ENCODE measurements at places on chromosomes 2 and 18.

DNA sequence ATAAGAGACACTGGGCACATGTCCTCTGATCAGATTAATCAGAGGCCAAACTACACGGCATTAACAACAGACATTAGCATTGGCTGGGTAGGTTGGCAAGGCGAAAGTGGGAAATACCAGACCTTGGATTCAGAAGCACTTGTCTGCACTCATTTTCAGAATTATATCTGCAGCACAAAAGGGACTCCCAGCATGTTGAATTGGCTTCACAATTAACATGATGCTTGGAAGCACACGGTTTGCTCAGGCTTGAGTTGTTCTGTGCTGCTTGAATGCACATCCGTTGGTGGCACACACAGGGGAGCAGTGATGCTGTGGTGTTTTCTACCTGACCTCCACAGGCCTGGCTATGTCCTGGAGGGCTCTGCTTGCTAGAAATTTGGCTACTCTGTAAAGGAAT, 83.9 kb downstream of the ACTR3 start:
- DNase-seq = no peak

DNA sequence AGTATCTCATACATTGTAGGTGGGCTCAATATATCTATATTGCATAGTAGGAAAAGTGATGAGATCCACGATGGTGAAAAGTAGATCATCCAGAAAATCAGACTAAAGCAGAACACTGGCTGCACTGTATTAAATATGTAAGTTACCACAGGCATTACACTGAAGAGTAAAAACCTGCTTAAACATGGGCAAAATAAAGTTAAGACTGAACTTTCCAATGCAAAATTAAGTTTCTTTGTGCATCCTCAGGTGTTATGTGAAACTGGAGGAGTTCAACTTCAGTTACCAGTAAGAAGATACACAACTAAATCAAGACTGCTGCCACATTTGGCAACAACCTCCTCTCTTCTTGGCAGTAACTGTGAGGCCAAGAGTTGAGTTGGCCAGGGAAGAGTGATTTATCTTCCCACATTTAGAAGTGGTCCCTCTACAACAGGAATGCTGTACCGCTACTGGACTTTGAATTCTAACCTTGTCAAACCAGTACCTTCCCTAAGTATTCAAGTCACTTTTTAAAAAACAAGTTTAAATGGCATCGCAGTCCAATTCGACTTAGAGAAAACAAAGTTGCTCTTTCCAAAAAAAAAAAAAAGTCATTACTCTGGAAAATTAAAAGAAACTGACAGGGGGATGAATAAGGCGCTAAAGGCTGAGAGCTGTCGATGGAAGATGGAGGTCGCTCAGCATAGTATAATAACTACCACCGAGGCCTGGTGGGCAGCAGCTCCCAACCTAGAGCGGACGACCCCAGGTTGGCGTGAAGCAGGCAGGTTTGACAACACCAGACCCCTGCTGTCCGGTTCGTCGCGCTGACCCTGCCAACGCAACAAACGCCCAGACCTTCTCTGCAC, 1.1 kb downstream of the MAP4K3 start:
- no peak for DNase-seq

DNA sequence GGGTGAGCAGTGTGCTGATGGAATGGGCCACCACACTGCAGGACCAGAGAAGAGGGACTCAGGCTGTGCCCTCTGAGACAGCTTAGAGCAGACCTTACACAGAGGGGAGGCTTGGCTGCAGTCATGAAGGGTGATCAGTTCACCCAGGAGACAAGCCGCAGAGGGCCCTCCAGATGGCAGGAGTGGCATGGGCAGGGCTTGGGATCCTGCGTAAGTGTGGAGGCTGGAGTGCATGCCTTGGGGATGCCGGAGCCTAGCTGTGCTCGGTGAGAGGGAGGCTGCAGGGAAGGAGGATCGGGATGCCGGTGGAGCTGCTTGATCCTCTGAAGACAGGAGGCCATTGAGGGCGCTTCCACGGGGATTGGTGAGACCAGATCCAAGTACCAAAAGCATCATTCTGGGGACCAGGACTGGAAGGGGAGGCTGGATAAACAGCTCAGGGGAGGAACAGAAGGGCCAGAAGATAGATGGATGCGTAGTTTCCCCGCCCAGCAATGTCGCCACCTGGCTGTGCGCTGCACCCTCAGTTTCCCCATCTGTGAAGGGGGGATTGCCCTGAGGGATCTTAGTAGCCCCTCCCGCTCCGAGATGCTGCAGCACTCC, 163.4 kb downstream of the INHBB start:
- no peak for DNase-seq

DNA sequence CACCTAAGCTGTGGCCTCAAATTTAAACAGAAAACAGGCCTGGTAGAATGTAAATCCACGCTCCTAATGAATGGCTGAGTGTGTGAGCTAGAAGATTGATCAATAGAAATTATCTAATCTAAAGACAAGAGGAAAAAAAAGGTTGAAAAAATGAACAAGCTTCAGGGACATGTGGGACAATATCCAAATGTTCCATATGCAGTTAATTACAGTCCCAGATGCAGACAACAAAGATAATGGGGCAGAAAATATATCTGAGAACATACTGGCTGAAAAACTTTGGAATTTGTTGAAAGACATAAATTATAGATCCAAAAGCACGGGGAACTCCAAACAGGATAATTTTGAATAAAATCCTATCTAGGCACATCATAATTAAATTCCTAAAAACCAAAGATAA, 186.7 kb upstream of the SIX2 start:
- no peak for DNase-seq

DNA sequence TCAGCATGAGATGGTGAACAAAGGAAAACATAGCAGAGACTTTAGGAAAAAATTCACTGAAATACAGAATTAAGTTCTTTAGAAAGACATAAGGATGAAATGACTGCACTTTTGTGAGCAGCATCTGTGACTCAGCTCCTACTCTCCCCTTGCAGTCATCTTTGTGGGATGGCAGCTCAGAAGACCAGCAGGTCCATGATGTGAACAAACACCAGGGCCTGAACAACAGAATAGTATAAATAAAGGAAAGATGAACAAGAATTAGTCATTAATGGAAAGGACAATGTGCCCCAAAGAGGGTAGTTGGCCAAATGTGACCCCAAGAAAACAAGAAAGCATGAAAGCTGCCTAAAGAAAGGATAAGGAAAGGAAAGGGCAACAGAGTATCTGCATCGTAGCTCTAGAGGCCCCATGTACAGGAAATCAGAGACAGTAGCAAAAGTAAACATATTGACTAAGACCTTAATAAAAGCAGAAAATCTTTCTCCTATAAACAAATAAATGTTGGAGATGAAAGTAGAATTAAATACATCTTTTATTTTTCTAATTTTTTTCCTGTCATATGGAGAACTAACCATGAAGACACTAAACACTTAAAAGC, 318.0 kb downstream of the ZEB2 start:
- DNase-seq = no peak

- no peak for DNase-seq
Observed at GRCh38 chr2:1634681-1635341, 109.5 kb downstream of the PXDN start.

- no peak for DNase-seq
Observed at GRCh38 chr2:43121580-43122314, 104.7 kb downstream of the ZFP36L2 start.

- DNase-seq = no peak
Observed at GRCh38 chr18:64806691-64807090, 657.8 kb upstream of the LINC00305 start.

GRCh38 chr2:72619626-72620025, 206.2 kb downstream of the EXOC6B start:
- DNase-seq = no peak
